Hematopoietic multipotent progenitor cell (in vitro differentiated cells): ENCODE measurements at places on chromosomes 7 and 10.
A peak's percentile ranks its signal among the peaks of the same experiment; 100 is the strongest.

GRCh38 chr7:143383642-143383957 lies 2.5 kb downstream of the ZYX start:
- DNase-seq, result no peak

GRCh38 chr10:110568055-110568735 lies 700 bp downstream of the SMC3 start:
- DNase-seq, result peak; percentile 40

DNA sequence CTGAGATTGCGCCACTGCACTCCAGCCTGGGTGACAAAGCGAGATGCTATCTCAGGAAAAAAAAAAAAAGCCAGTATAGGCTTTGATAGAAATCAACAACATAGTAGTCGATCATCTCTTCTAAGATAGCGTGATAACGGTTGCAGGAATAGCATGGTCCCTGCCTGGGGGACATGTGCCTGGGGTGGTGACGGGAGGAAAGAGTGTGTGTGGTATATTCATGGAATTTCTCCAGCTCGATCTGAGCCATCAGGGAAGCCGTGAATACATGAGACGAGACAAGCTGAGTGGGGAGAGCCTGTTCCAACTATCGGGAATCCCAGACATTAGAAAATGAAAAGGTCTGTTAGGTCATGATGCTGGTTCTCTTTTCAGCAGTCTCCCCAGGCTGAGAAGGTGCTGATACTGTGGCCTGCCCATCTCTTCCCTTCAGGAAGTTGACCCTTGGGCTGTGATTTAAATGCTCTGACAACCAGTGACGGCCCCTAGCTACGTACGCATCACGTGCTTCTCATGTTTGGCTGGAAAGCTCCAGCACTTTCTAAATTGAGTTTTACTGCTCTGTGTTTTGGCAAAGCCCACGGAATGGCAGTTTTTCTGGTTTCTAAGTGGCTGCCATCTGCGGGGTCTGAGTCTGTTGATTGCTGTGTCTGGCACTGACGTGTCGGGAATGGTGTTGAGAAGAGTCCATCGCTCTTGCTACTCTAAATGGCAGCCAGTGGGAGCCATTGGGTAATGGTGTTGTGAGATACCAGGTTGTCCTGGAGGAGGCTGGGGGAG lies 229.3 kb downstream of the CCDC3 start:
- DNase-seq, result no peak

DNA sequence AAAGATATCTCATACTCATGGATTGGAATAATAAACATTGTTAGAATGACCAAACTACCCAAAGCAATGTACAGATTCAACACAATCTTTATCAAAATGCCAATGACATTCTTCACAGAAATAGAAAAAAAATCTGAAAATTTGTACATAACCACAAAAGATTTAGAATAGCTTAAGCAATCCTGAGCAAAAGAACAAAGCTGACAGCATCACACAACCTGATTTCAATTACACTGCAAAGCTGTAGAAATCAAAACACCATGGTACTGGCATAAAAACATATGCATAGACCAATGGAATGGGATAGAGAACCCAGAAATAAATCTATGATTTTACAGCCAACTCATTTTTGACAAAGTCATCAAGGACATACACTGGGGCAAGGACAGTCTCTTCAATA lies 130.0 kb upstream of the TMEM72 start:
- no peak for DNase-seq

DNA sequence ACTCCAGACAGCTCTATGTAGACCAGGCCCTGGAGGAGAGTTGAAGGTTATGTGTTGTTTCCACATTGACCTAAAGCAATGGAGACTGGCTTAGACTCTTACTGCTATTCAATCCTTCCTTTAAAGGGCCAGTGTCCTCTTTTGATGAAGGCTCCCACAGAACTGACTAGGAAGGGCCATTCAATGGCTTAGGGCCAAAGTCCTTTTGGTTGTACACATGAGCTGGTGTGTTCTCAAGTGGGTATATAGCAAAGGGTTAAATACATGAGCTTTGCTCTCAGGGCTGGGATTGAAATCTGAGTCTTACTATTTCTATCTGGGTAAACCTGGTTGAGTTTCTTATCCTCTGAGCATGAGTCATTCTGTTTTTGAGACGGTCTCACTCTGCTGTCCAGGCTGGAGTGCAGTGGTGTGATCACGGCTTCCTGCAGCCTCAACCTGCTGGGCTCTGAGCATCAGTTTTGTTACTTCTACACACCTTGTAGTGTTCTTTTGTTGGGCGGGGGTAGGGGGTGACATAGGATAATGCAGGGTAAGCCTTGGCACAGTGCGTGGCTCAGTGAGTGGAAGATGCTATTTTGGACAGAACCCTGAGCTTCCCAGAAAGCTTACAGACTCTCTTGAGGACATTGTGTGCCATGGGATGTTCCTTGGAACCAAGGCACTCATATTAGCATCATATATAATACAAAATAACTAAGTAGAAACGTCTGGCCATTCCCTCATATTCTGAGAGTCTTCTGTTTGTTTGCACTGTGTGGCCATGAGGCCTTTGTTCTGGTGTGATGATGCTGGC lies 90.1 kb downstream of the ABCC2 start:
- no peak for DNase-seq

DNA sequence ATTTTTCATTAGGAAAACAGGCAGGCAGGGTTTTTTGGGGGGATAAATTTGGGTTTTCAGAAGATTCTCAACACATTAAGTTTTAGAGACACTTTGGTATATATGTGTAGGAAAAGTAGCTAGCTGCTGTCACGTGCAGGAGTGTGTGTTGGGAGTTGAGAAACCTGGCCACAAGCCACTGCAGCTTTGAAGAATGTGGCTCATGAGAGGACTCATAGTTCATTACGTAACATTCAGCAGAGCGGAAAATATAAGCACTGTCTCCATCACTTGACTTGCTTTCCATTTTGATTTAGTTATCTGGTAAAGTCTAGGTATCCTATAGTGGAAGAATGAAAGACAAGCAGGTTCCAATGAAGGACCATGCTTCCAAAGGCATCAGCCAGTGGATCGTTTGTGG lies 31.2 kb downstream of the SMNDC1 start:
- DNase-seq, result no peak
